ENCODE measurements at places on chromosomes 2 and 18. TPM values are rescaled to one million over a fixed set of nuclear protein-coding genes. Genes with fewer than 3 reads are reported as not detected.

DNA sequence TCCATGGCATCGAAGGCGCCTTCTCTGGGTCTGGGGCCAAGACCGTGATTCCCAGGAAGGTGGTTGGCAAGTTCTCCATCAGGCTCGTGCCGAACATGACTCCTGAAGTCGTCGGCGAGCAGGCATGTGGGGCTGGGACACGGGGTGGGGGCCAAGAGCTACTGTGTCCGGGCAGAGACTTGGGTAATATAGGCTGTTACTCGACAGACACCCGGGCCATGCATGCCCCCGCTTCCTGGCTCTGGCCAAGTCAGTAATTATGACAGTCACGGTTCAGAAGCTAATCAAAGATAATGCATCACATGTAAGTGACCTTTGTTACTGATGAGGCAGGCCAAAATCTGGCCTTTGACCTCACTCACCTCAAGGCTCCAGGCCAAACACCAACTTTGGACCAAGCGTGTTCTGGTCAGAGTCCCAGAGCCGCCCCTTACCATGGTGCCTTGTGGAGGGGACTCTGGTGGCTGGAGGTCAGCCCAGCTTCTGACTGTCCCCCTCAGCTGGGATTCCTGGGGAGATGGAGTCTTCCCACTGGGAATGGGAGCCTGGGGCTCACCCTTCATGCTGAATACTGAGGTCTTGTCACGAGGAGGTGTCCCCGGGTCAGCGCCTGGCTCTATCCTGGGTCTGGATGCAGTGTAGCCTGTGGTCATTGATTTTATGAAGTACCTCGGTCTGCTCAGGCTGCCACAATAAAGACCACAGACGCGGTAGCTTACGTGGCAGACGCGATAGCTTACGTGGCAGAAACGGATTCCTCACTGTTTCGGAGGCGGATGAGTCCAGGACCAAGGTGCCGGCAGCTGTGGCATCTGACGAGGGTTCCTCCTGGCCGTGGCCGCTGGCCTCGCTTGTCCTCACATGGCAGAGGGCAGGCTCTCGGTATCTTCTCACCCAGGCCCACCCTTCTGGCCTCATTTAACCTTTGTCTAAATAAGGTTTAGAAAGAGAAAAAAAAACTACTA is 17.7 kb upstream of the CNDP1 start:
- DNase-seq = no peak

DNA sequence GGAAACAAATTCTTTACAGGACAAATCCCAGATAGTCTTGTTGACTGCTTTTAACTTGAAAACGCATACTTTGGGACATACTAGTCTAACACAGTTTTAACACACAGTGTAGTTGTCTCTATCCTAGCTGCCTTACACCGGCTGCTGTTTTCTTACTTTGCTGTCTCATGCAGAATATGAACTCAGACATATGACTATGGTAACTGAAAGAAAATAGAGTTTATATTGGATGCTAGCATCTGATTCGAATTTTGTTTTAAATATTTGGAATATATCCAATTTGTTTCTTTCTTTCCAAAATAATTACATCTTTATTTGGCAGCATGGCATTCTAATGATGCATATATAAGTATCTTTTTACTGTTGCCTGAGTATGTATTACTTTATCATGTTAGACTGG is 69.8 kb downstream of the ANKRD12 start:
- no peak for DNase-seq

DNA sequence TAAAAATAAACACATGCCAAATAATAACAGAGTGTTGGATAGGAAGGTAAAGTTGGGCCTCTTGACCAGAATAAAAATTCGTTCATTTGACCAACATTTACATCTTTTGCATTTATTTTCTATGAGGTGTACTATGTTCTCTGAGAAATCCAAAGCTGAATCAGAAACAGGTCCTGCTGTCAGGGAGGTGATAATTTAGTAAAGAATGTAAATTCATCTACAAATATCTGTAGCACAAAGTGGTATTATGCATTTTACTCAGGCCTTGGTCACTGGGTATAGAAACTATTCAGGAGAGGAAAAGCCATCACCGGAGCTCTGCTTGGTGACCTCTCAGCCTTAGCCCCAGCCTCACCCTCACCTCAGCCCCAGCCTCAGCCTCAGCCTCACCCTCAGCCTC is 208.9 kb downstream of the SPP2 start:
- no peak for DNase-seq

Gene IL1RL1
- polyA plus RNA-seq = 0.03 TPM

Gene DNAH6
- polyA plus RNA-seq = 0.13 TPM

DNA sequence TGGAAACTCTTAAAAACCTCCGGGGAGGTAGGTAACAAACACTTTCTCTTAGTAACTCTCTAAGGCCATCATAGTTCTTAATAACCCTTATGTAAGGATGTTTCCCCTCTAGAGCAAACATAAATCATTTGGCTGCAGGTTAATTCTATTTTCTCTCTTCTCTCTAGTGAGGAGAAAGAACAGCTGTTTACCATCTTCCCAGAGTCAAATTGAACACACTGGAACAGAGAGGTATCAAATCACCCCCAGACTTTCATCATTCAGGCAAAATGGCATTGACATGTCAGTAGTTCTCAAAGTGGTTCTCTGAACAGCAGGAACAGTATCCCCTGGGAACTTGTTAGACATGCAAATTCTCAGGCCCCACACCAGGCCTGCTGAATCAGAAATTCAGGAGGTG is 240.7 kb downstream of the MEIS1 start:
- no peak for DNase-seq

Gene PCBP1
- 284 TPM for polyA plus RNA-seq

GRCh38 chr2:5791371-5791770 is 99.2 kb downstream of the SOX11 start:
- no peak for DNase-seq

GRCh38 chr18:49377742-49378141 is 82.7 kb downstream of the DYM start:
- DNase-seq = no peak

Gene INPP5D
- polyA plus RNA-seq = 0.53 TPM

Gene NR4A2
- 2.3 TPM for polyA plus RNA-seq

DNA sequence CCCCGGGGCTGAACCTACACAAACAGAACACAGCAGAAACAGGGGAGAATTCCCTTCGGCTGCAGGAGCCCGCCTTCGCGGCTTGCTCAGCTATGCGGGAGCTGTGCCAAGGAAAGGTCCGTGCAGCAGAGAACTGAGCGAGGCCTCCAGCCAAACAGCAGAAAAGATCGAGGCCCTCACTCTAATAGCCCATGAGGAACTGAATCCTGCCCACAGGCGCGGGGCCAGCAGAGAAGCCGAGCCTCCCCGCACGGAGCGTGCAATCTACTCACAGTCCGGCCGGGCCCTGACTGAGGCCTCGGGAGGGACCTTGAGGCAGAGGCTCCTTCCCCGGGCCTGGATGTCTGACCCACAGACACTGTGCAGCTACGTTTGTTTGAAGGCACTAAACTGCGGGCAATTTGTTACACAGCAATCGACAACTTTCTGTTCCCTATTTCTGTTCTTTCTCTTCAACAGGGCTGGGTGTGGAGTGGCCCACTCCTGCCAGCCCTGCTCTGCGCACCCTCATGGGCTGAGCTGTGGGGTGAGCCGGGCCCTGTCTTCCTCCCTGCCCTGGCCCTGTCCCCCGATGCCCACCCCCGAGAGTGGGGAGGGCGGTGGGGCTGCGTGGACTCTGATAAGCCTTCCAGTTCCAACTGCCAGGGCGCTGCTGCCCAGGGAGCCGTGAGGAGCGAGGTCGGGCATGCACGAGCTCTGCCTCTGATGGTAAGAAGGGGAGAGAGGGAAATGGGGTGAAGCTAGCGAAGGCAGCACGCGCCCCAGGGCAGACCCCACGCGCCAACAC is 13.7 kb downstream of the HES6 start:
- no peak for DNase-seq

GRCh38 chr2:136206613-136207012 is 88.7 kb upstream of the CXCR4 start:
- no peak for DNase-seq

Gene MRPL53
- 221 TPM for polyA plus RNA-seq

- no peak for DNase-seq
Observed at GRCh38 chr18:61639886-61640285, 252.9 kb downstream of the RNF152 start.

DNA sequence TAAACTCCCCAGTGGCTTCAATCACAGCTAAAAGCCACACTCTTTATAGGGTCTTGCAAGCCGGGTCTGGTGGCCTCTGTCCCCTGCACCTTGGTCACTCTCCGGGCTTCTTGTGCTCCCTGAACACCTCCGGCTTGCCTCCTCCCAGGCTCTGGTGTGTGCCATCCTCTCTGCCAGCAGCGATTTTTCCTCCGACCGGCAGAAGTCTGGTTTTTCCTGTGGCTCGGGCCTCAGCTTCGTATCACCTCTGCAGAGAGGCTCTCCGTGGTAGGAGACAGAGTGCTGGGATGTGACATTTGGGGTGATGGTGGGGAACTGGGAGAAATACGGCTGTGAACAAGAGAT is 58.8 kb upstream of the HPCAL1 start:
- DNase-seq = no peak

GRCh38 chr2:32522770-32523169 is 105.1 kb upstream of the TTC27 start:
- DNase-seq = no peak

- peak; percentile 58 for DNase-seq
Observed at GRCh38 chr2:217652761-217653639, 349.8 kb downstream of the TNS1 start.

DNA sequence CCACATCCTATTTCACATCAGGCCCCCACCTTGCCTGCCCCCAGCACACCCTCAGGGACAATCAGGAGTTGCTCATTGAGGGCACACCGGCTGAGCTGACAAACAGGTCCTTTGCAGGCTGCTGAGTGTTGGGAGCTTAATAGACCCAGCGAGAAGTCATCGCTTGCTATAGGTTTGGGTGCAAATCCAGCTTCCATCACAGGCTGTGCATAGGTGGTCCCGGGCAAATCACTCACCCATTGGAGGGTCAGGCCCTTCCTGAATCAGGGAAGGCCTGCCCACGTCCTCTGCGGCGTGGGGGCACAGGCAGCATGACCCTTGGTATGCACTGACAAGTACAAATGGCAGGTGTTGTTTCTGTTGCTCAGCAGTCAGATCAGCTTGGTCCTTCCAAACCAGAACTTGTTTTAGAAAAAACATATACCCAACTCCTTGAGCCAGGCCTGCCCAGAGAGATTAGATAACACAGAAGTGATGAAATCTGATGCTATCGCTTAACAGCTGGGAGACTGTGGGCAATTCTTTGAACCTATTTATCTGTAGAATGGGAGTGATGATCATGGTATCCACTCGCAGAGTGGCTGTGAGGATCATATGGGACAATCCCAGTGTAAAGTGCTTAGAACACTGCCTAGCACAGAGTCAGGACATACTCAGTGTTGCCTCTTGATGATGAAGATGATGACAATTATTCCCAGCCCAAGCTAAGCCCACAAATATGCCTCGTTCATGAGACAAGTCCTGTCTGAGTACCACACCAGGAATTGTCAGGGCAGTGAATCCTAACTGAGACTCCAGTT is 34.9 kb downstream of the SMAD7 start:
- no peak for DNase-seq

- DNase-seq = no peak
Observed at GRCh38 chr2:45643095-45643494, 8.4 kb upstream of the PRKCE start.

DNA sequence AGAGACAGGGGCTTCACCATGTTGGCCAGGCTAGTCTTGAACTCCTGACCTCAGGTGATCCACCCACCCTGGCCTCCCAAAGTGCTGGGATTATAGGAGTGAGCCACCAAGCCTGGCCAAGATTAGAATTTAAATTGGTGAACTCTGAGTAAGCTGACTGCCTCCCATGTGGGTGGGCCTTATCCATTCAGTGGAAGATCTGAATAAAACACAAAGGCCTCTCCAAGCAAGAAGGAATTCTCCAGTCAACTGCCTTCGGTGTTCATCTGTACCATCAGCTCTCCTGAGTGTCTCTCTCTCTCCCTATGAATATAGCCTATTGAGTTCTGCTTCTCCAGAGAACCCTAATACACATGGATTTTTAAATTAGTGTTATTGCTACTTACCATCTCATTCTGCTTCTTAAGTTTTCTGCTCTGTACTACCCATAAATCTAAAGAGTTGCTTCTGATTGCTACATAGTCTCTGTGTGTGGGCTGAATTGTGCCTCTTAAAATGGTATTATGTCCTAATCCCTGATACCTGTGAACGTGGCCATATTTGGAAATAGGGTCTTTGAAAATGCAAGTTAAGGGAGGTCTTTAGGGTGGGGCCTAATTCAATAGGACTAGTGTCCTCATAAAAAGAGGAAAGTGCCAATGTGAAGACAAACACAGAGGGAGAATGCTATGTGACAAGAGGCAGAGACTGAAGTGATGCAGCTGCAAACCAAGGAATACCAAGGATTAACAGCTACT is 36.3 kb downstream of the FBXO11 start:
- no peak for DNase-seq

Gene SP5
- polyA plus RNA-seq = not detected

DNA sequence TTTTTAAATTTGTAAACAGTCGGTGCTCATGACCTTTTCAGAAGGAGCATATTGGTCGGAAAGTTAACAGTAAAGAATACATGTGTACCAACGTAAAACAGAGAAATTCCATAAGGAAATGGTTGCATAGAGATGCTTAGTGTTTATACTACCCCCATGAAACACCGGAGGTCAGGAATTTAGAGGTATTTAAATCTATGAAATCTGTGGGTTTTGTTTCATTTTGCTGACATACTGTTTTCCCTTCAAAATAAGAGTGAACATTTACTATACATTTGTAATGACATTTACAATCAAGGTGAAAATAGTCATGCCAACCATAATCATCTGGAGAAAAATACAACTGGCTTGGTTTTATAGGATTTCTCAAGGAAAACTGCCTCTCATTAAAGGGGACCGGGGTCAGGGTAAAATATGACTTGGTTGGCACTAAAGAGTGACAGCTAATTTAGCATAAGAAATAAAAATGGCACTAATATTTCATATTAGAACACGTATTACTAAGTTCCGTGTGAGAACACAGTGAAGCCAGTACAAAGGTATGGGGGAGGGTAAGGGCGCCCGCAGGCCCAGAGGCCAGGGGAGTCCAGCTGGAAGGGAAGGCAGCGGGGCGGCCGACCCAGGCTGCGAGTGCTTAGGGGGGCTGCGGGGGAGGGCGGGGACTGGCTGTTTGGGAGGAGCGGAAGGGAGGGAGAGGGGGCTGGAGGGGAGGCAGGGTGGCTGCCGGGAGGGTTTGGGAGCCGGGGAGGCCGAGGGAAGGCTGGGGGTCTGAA is 1.1 kb upstream of the RNU4ATAC start:
- no peak for DNase-seq

Gene CD8B
- polyA plus RNA-seq = not detected

Gene OTOF
- 0.05 TPM for polyA plus RNA-seq

DNA sequence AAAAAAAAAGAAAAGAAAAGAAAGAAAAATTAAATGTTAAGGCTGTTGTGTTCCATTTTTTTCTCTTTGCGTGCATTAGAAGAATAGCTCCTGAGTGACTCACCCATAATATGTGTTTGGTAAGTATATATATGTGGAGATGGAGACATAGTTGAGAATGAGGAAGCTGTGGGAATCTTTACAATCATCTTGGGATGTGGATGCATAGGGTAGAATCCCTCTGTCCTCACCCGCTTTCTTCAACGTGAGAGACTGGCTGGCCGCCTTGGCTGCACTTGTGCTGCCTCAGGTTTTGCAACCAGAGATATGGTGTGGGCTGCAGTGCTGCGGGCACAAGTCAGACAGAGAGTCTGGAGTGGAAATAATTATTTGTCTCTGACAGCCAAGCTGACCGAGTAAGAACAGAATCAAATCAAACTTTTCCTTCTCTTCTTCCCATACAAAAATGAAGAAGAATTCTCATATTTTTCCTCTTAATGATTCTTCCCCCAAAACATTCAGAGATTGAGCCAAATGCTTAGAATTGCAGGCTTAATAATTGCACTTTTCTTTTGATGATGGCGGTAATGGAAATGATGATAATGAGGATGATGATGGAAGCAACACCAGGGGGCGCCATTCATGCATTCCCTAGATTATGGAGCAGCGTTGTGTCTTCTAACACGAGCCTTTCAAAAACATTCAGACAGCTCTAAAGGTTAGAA is 48.5 kb downstream of the SERPINB7 start:
- no peak for DNase-seq
